ENCODE measurements at places on chromosomes 12 and 14.

GRCh38 chr14:74638066-74638465, 26.0 kb upstream of the LTBP2 start:
- DNase-seq = no peak

- DNase-seq = no peak
Measured at GRCh38 chr14:39398382-39398781, 33.9 kb downstream of the FBXO33 start.

DNA sequence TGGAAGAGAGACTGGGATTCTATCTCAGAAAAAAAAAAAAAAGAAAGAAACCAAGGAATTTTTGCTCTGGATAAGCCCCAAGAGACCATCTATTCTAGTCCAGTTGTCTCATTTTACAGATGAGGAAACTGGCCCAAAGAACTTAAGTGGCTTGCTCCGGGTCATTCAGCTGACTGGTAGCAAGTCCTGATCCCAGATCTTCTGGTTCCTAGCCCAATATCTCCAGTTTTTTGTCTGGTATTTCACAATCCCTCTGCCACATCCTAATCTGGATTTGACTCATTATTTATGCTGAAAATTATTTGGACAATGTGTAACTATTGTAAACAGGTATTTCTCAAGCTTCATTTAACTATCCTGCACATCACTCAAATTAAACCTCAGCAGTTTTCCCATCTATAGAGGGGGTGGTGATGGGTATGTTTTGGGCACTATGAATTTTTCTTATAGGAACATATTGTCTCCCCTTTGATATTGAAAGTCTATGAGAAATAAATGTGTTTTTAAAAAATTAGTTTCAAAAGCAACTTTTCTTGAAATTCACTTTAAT, 43.4 kb downstream of the PPP2R5E start:
- no peak for DNase-seq

DNA sequence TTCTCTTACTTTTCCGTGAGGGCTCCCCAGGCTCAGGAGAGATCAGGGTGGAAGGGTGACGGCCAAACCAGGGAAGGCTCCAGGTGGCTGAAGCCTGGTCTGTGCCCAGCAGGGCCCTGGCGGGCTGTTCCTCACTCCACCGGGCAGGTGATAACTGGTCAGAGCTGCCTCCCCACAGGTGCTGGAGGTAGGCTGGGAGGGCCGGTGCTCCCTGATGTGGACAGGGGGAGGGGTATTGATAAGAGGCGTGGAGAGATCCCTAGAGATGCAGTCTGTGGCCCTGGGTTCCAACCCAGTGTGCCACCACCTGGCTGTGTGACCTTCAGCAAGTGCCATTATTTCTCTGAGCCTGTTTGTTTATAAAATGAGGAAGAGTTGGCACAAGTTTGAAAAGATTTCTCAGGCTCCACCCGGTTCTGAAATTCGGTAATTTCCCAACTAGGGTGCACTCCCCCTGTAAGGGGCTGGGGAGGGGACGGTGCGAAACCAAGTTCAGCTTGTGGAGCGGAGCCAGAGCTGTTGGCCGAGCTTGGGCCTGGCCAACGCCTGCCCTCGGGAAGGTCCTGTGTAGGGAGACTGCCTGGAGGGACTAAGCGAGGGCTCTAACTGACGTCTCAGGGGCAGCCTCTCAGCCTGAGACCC, 1.0 kb upstream of the NR4A1 start:
- no peak for DNase-seq

GRCh38 chr14:65238456-65238855, 136.1 kb upstream of the MAX start:
- no peak for DNase-seq

DNA sequence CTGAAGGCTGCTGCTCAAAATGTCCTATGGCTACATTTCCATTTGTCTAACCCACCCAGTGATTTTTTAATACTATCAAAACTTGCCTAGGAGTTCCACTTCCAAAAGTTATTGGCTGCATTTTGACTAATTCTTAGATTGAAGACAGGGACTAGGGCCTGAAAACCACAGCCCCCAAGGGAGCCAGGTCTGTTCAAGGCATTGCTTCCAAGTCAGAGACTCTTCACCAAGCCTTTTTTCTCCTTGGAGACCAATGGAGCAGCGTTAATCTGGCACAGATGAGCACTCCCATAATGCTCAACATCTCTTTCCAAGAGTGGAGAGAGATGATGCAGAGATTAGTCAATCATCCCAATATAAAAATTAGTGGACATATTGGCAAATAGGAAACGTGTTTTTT, 112.5 kb upstream of the HIF1A start:
- DNase-seq = no peak
